Naive B cell (primary cell): ENCODE measurements at places on chromosomes 6 and 20.

DNA sequence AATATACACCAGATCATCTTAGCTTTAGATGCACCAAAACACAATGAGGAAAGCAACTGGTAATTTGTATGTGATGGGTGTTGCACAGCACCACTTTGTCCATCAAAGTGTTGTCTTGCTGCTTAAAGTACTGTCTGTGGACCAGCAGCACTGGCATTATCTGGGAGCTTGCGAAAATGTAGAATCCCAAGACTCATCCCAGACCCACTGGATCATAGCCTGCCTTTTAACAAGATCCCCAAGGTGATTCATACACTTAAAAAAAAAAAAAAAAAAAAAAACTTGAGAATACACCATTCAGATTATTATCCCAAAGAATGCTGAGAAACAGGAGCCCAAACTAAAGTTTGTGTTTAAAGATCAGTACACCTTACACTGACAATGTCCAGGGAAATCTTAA lies 123.4 kb downstream of the TASP1 start:
- DNase-seq, result no peak

- peak; percentile 66 for DNase-seq
Observed at GRCh38 chr6:158220786-158221442, 52.8 kb downstream of the GTF2H5 start.

GRCh38 chr6:163078712-163079111 lies 335.8 kb upstream of the QKI start:
- DNase-seq, result no peak

GRCh38 chr6:170144571-170145271 lies 146.2 kb downstream of the DLL1 start:
- DNase-seq, result no peak

GRCh38 chr20:57671662-57672061 lies 38.2 kb downstream of the PMEPA1 start:
- no peak for DNase-seq

DNA sequence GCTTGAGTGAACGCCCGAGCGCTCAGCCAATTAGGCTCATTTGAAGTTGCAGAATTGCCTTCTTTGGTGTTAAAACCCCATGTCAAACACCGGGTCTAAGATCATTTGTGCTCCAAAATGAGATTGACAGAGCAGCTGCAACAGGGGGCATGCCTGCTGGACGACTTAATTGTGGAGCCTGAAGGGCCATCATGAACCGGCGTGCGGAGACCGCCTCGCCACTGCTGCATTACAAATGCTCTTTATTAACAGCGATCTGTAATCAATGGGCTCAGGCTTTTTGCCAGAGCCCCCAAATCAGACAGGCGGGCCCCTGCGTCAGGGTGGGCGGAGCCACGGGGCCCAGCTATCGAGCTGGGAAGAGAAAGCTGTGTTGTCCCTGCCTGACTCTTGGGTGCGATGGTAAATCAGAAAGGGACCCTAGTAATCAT lies 183.2 kb downstream of the SIM1 start:
- DNase-seq, result no peak

DNA sequence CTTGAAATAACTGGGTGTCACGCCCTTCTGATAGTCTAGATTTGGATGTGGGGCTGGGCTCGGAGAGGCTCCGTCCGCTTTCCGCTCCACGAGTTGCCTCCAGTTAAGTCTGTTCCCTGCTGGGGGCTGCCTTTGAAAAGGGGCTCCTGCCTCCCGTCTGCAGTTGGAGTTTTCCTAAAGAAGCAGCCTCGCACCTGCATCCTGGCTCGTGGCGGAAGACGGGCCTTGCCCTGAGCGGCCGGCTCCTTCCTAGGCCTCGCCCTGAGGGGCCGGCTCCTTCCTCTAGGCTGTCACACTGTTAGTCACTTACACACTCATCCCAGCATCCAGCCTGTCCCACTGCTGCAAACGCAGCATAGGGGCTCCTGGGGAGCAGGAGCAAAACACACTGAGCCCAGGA lies 74.4 kb downstream of the SMOC2 start:
- DNase-seq, result no peak

GRCh38 chr6:128855581-128856085 lies 27.3 kb upstream of the LAMA2 start:
- DNase-seq, result no peak

- peak; percentile 57 for DNase-seq
Observed at GRCh38 chr6:156752666-156753301, 24.4 kb upstream of the ARID1B start.

GRCh38 chr20:54086507-54087039 lies 16.2 kb upstream of the BCAS1 start:
- no peak for DNase-seq

- DNase-seq, result no peak
Observed at GRCh38 chr6:5671601-5672559, 334.8 kb downstream of the NRN1 start.

- DNase-seq, result peak; percentile 11
Observed at GRCh38 chr6:111087871-111088667, 766 bp downstream of the SLC16A10 start.

- DNase-seq, result no peak
Observed at GRCh38 chr20:59804871-59805665, 128.4 kb downstream of the SYCP2 start.

GRCh38 chr20:32522776-32523612 lies 62.1 kb downstream of the NOL4L start:
- DNase-seq, result no peak

DNA sequence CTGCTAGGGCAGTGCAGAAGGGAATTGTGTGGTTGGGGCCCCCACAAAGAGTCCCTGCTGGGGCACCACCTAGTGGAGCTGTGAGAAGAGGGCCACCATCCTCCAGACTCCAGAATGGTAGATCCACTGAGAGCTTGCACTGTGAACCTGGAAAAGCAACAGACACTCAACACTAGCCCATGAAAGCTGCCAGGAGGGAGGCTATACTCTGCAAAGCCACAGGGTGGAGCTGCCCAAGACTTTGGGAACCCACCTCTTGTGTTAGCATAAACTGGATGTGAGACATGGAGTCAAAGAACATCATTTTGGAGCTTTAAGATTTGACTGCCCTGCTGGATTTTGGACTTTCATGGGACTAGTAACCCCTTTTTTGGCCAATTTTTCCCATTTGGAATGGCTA lies 328.4 kb upstream of the KHDRBS2 start:
- DNase-seq, result no peak

- no peak for DNase-seq
Observed at GRCh38 chr6:69722683-69723082, 74.1 kb downstream of the LMBRD1 start.

- no peak for DNase-seq
Observed at GRCh38 chr6:155141002-155141401, 122.8 kb upstream of the CLDN20 start.

DNA sequence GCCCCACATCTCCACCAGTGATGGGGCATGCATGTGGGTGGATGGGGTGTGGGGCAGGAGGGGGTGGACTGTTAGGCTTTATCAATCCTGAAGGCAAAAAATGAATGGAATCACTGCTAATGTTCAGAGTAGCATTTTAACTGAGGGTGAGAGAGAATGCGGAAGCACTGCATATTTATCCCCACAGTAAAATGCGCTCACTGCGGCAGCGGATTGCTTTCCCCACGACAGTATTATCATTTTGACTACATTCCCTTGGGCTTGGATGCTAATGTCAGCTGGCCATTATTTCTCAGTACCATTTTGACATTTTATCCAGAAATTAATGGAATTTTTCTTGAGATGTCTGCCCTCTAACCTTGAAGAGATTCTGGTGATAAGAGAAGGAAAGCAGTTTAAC lies 13.4 kb downstream of the ALDH8A1 start:
- DNase-seq, result no peak

- DNase-seq, result no peak
Observed at GRCh38 chr20:31515775-31516107, 1.5 kb downstream of the HM13 start.

DNA sequence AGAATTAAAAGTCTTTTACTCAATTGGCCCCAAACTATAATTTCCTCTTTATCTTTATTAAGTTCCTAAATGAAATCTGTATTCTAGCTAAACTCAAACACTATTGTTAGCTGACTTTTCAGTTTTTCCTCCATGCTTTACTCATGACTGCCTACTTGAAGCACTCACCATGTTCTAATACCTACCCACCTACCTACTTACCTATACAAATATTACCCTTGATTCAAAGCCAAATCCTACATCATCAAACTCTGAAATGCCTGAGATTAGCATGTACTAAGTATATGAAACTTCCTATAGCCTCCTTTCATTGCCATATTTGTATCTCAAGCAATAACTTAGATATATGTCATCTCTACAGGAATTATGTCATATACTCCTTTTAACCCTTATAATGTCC lies 259.7 kb downstream of the HDGFL1 start:
- no peak for DNase-seq

DNA sequence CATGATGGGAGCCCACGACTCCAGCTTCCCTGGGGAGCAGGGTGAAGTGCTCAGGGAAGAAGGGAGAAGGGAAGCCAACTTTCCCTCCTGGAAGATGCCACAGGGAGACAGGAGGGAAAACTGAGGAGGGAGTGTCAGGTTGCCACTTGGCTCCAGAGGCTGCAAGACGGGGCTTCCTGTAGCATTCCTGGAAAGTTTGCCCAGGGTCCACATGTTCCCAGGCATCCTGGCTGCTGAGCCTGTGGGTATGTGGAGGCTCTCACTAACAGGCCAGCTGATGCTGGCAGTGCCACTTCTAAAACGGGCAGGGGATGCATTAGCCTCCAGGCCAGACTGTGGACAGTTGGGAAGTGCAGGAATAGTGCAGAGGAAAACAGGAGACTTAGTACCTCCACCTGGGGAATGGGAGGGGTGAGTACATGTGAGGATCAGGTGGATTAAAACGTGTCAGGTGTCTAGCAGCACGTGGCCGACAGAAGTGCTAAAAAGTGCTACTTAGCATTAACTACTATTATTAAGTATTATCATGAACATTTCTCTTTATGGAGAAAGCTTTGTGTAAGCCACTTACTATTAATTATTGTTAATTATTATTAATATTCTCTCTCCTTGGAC lies 33.2 kb downstream of the BANF2 start:
- no peak for DNase-seq

DNA sequence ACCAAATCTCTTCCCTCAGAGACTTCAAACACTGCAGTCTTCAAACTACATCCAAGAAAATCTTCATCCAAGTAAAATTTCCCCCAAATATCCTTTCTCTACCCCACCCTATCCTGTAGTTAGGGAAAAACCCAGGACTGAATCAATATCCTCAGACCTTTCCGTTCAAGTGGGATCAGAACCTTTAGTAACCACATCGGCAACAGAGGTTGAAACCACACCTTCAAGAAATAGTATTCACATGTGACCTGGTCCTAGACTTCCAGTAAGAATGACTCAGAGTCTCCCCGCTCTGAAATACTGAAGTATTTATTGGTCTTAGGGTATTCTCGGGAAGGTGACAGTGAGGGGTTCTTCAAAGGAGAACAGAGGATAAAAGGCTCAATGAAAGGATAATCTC lies 8.7 kb downstream of the HLA-DPA1 start:
- DNase-seq, result no peak

GRCh38 chr6:115901896-115902295 lies 158.8 kb downstream of the FRK start:
- no peak for DNase-seq

DNA sequence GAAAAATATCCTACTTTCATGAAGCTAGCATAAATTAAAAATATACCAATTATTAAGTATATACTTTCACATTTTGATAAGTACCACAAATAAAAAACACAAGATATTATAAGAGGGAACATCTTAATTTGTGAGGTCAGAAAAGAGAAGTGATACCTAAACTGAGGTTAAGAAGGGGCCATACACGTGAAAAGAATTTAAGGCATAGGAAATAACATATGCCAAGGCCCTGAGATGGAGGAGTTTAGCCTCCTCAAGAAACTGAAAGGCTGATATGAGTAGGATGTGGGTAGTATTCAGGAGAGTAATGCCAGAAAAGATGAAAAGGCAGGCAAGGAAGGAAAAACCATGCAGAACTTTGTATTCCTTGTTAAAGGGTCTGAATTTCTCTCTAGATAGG lies 116.6 kb upstream of the HTR1E start:
- DNase-seq, result no peak

GRCh38 chr6:160069050-160069454 lies 52.6 kb upstream of the SLC22A1 start:
- DNase-seq, result peak; percentile 79

GRCh38 chr20:2402271-2402980 lies 21.7 kb downstream of the TGM6 start:
- no peak for DNase-seq

DNA sequence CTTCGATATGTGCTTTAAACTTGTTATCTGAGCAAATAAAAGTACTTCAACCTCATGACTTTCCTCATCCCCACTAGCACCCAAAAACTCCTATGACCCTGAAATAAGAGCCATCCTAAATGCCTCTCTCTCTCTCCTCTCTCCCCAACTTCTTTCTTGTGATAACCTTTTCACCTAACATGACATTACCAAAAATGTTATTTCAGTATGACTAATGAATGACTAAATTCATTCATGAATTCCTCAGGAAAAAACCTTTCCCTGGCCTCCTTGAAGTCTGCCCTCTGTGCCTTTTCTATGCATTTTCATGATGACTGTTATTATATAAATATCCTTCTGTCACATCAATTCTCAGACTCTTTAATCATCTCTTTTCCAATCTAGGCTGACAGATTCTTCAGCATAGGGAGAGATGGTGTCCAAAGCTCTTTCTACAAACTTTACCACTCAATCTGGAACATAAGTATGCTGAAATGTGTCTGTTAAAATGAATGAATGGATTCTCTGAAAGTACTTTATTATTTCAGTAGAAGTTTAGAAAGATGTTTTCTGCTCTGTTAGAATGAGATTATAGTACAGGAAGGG lies 114.3 kb upstream of the GGTLC1 start:
- no peak for DNase-seq

DNA sequence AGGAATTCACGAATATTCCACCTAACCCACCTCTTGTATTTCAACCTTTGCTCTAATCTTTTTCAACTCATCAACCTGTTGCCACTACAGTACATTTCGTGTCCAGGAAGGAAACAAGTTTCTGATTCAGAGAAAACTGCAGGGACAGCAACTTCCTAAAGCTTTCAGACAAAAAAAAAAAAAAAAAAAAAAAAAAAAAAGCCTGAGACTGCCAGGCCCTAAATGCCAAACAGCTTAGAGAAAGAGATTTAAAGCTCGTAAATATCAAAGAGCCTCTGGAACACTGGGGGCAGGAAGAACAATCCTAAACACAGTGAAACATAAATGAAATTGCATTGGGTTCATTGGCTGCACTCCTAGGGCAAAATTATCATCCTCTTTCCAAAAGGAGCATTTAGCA lies 411.2 kb upstream of the SPTLC3 start:
- DNase-seq, result no peak

DNA sequence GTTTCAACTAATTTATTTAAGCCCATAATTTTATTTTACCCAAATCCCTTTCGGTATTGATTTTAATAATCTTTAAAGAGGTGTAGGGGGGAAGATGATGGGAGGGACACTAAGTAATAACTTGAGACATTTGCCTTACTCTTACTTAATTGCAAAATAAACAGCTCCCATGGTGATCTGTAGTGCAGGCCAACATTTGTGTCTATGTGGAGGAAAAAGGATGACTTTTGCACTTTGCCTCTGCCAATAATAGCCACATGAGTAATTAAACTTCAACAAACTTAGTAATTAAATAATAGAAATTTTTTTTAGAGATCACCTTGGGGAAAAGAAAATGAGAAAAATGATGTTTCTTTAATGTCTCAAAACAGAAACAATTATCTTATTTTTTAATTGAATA lies 29.9 kb upstream of the CD2AP start:
- DNase-seq, result no peak

- no peak for DNase-seq
Observed at GRCh38 chr20:9838035-9838377, 870 bp downstream of the PAK5 start.
